ENCODE measurements at places on chromosomes 4 and X.

DNA sequence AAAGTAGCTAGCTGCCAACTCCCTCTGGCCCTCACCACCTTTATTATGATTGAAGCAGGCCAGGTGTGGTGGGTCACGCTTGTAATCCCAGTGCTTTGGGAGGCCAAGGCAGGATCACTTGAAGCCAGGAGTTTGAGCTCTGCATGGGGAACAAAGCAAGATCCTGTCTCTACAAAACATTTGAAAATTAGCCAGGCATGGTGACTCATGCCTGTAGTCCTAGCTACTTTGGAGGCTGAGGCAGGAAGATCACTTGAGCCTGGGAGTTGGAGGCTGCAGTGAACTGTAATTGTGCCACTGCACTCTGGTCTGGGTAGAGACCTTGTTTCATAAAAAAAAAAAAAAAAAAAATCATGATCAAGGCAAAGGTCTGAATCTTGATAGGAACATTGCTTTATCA lies 467.0 kb upstream of the DIPK2B start:
- DNase-seq: no peak

DNA sequence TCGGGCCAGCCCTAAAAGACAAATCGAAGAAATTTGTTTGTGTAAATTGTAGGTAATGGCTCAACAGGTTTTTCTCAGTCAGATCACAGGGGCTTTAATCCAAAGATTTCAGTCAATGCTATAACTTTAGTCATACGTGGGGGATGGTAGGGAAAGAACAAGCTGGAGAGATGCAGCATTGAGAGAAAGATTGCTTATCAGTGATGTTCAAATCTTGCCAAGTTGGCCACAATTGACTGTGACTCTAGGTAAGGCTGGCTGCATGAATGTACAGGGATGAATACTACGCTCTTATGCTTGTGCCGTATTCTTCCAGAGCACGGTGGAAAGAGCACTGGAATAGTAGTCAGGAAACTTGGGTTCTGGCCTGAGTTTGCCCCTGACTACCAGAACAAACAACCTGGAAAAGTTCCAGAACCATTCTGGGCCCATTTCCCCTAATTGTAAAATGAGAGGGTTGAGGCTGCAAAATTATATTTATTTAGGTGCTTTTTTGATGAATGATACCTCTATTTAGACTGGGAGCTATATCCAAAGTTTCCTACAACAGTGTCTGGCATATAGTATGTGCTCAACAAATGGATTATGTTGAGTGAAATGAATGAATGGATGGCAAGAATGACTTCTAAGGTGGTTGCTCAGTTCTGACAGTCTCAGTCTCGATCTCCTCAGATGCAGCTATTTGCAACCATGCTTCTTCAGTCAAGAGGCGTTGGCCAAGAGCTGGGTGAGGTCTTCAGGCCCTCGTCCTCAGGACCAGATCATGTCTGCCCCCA lies 44.4 kb downstream of the TSC22D3 start:
- no peak for DNase-seq

GRCh38 chr4:93346840-93347239 lies 481.7 kb upstream of the ATOH1 start:
- DNase-seq: no peak

- no peak for DNase-seq
Measured at GRCh38 chrX:104315555-104315954, 60.8 kb upstream of the ESX1 start.

GRCh38 chr4:10051517-10052135 lies 30.3 kb upstream of the SLC2A9 start:
- DNase-seq: no peak

DNA sequence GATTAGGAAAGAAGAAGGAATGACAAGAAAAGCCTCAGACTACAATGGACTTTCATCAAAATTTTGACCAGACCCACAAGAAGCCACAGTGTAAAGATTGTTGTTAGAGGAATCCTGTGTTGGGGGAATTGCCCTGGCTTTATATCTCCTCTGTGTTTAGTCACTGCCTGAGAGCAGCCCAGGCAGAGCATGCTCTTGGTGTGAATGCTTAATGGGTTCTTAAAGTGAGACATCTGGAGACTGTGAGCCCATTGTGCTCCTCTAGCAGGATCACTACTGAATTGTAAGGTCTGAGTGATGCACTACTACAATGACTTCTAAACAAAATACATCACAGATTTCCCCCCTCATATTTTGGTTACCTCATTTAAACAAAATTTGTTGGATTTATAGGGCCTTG lies 1860.5 kb upstream of the ADGRL3 start:
- DNase-seq: no peak

DNA sequence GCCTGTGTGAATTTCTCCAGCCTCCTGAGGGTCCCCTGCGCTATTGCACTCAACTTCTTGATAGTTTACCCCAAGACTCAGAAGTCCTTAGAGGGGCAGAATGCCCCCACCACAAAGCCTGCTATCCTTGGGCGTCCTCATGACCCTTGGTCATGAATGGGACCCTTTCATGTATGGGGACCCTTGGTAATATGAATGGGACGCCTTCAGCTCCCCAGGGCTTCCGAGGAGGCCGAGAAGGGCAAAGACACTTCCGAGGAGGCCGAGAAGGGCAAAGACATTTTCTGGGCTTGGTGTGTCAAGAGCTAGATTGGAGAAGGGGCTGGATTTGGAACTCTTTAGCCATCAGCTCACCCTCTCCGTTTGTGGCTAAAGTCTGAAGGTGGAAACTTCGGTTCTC lies 8.6 kb downstream of the SHOX start:
- no peak for DNase-seq

DNA sequence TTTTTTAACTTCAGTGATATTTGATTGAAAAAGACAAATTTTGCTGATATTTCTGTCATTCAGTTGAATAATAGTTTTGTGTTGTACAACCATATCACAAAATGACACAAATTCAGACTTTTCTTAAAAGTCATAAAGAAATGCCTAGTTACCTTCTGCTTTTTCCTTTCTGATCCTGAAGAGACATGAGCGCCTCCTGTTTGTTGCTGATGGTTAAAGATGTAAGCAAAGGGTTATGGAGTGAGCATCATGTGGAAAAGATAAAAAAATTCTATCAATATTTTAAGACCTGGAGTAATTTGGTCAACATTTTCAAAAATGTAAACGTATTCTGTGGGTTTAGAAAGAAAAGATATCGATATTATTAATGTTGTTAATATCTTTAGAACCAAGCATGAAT lies 669.9 kb upstream of the NR3C2 start:
- DNase-seq: no peak

DNA sequence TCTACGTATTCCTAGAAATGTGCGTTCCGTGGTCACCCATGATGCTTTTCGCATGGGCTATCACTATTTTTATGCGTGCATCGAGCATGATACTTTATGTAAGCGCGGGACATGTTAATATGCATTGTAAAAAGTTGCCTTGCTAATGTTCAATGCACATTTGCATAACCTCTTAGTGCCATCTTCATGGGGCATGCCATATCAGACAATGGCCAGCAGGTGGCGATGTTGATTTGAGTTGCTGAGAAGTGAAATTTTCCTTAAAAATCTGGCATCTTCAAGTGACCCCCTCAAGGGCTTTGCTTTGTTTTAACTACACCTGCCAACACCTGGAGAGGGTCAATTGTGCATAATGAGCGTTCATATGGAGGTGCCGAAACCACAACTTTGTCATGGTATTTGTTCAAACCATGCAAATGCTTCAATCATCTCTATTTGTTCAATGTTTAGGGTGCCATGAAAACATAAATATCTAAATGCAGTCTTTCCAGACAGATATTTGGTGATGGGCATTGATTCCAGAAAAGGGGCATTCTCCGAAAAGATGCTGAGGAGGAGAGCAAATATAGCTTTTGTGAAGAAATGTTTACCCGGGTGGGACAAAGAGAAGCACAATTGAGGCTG lies 833.9 kb upstream of the PRKX start:
- no peak for DNase-seq

DNA sequence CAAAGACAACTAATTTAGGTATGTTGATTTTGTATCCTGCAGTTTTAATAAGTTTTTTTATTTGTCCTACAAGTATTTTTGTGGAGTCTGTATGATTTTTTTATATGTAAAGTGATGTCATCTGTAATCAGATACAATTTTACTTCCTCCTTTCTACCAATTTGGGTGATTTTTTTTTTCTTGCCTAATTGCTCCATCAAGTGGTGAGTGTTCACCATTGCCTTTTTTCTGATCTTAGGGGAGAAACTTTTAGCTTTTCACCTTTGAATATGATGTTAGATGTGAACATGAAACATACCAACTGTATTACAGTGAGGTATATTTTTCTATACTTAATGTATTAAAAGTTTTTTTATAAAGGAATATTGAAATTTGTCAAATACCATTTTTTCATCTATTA lies 362.3 kb downstream of the PABPC4L start:
- no peak for DNase-seq

DNA sequence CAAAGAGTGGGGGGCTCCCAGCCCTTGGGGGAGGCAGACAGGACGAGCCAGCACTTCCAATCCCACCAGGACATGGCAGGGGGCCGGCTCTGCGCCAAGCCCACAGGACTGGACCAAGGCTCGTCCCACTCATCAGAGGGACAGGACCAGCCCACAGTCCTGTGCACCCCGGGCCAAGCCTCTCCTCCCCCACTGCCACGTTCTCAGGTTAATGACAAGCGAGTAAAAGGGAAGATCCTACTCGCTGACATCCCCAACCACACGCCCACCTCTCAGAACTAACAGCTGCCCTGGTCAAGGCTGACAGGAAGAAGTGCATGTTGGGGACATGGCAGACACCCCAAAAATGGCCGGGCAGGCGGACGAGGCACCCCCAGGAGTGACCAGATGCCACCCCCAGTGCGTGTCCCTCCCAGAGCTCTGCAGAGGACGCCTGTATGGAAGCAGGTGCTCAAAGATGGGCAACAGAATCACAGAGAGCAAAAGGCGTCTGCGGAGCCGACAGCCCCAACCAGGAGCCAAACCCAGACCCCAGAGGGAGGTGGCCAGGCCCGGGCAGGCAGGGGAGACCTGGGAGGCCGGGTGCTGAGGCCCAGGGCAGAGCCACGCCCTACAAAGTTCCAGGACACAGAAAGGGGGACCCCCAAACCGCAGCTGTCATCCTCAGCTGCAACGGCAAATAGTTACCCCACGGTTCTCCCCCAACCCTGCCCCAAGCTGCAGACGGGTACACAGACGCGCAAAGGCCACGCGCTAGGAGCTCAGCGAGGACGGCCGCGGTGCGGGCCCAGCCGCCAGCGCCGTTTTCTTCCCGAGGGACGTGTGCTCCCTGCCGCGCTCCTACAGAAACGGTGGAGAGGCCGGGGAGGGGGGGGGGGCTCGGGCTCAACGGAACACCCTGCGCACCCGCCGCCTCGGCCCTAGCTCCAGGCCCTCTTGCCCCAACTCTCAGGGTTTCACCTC lies 1.7 kb downstream of the CTBP1 start:
- DNase-seq: no peak

- DNase-seq: no peak
Measured at GRCh38 chrX:83510510-83511062, 2.5 kb downstream of the POU3F4 start.

DNA sequence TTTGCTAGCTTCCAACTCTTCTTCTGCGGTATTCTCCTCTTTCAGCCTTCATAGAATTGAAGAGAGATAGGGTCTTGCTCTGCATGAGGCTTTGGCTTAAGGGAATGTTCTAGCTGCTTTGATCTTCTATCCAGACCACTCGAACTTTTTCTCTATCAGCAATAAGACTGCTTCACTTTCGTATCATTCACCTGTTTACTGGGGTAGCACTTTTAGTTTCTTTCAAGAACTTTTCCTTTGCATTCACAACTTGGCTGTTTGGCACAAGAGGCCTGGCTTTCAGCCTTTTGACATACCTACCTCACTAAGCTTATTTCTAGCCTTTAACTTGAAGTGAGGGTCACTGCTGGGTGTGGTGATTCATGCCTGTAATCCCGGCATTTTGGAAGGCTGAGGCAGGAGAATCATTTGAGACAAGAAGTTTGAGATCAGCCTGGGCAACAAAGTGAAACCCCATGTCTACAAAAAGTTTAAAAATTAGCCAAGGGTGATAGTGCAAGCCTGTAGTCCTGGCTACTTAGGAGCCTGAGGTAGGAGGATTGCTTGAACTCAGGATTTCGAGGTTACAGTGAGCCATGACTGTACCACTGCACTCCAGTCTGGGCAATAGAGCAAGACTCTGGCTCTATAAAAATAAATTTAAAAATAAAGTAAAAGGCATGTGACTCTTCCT lies 47.1 kb upstream of the HPGDS start:
- DNase-seq: no peak

- DNase-seq: no peak
Measured at GRCh38 chr4:7798178-7798995, 141.3 kb downstream of the AFAP1 start.

DNA sequence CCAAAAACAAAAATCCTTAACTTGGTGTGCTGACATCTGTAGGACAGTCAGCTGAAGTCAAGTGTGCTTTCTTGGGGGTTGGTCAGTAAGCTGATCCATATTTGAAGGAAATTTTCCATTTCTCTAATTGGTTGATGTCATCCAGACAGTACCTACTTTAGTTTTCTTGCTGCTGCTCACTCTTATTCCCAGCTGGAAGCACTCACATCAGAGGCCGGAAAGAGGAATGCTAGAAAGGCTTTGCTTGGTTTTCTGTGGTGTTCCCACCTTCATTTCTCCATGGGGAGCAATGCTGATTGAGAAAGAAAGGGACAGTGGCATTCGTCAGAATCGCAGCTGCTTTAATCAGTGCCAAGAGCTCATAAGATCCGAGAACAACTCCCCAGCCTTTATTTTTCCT lies 227.0 kb downstream of the C4orf33 start:
- DNase-seq: no peak

DNA sequence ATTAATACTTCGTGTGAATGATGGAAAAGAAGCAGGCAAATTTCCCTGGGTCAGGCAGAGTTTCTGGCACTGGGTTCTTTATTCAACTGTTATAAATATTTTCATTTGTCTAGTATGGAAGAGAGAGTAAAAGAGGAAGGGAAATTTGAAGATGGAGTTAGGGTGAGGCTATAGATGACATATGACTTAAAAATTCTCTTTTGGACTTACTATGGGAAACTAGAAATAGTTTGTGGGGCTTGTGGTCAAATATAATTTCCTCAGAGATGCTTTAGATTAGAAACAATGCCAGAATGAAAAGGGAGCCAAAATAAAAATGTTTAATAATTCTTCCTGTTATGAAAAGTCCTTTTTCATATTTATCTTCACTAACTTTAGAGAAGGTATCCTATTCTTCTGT lies 103.2 kb downstream of the GC start:
- DNase-seq: no peak

DNA sequence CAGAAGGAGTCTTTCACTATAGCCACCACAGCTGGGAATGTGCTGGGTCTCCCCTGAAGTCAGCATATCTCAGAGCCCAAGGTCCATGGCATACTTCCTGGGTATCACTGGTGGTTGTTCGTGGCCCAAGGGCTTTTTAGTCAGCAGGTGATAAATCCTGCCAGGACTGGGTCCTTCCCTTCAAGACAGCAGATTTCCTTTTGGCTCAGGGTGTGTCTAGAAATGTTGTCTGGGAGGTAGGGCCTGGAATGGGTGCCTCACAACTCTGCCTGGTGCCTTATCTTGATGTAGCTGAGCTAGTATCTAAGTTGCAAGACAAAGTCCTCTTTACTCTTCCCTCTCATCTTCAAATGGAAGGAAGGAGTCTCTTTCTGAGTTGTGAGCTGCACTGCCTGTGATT lies 102.4 kb upstream of the TMLHE start:
- no peak for DNase-seq

- DNase-seq: no peak
Measured at GRCh38 chr4:122234686-122235085, 82.6 kb downstream of the BLTP1 start.

- DNase-seq: no peak
Measured at GRCh38 chr4:176818531-176818930, 25.8 kb upstream of the VEGFC start.

Measured in NCI-H1436 treated with DMSO at 0.1 percent for 48 hours (cell line).